A549 (cell line): ENCODE measurements at places on chromosomes 16 and 17. TPM values are rescaled to one million over a fixed set of nuclear protein-coding genes. Genes with fewer than 3 reads are reported as not detected.

- DNase-seq = peak; percentile 11
Observed at GRCh38 chr17:69654981-69655855, 240.7 kb downstream of the MAP2K6 start.

DNA sequence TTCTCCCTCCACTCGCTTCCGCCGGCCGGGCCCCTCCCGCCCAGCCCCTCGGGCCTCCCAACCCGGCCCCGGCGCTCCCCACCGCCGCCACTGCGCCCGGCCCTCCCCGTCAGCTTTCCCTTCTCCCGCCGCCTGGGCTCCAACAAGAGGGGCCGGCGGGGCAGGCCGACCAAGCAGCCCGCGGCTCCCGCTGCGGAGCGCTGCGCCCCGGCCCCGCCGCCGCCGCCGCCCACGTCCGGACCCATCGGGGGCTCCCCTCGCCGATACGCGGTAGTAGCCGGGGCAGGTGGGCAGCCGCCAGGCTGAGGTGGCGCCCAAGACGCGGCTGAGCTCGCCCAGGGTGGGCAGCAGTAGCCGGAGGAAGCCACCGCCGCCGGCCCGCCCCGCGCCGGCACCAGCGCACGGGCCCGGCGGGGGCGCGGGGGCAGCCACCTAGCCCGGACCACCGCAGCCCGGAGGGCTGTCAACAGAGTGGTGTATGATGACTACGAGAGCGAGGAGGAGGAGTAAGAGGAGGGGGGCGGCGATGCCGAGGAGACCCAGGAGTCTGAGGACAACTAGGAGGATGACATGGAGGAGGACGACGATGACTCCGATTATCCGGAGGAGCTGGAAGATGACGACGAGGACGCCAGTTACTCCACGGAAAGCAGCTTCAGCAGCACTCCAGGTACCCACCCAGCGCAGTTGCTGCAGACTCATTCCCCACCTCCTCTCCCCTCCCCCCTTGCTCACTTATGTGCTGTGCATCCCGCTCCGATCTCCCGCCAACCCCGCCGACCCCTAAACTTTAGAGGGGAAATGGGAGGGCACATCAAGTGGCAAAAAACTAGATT, 498 bp downstream of the LRRC37B start:
- DNase-seq = peak; percentile 48

GRCh38 chr17:70078549-70078948, 3.5 kb downstream of the KCNJ16 start:
- DNase-seq = no peak

- no peak for DNase-seq
Observed at GRCh38 chr16:20930365-20930690, 29.8 kb downstream of the LYRM1 start.

GRCh38 chr17:39627047-39627711, 427 bp downstream of the PPP1R1B start:
- no peak for DNase-seq

GRCh38 chr16:56866955-56867830, 2.2 kb downstream of the SLC12A3 start:
- DNase-seq = peak; percentile 66

- no peak for DNase-seq
Observed at GRCh38 chr17:50840311-50840851, 5.0 kb downstream of the WFIKKN2 start.

GRCh38 chr16:22815863-22816262, 1.9 kb downstream of the HS3ST2 start:
- DNase-seq = no peak

- DNase-seq = no peak
Observed at GRCh38 chr17:79920751-79921410, 81.6 kb upstream of the CBX4 start.

- no peak for DNase-seq
Observed at GRCh38 chr17:82577300-82577699, 57.8 kb downstream of the FOXK2 start.

- no peak for DNase-seq
Observed at GRCh38 chr16:3478242-3478925, 16.9 kb downstream of the C16orf90 start.

Gene KRTAP4-3
- polyA plus RNA-seq = not detected in 3 replicates

Gene MMD
- polyA plus RNA-seq = 16.9 to 25.9 TPM (median 22.5 TPM) in 3 replicates

Gene MPV17L
- 3.1 to 3.7 TPM (median 3.7 TPM) in 3 replicates for polyA plus RNA-seq

Gene RAP1GAP2
- polyA plus RNA-seq = 7.0 to 10.4 TPM (median 8.3 TPM) in 3 replicates

Gene ACSM5
- not detected in 3 replicates for polyA plus RNA-seq

Gene ZPBP2
- polyA plus RNA-seq = not detected in 3 replicates
